ENCODE measurements at places on chromosomes 13 and 19. TPM values are rescaled to one million over a fixed set of nuclear protein-coding genes. Genes with fewer than 3 reads are reported as not detected.

- H3K27me3 ChIP-seq, result no peaks in the 10 kb centered on the region
- no peaks in the 10 kb centered on the region for H3K4me1 ChIP-seq
- H3K27ac ChIP-seq, result no peak overlapping the region
- H3K36me3 ChIP-seq, result no peaks in the 10 kb centered on the region
- DNase-seq, result no peak
These were observed 552.5 kb downstream of the TBC1D4 start for GRCh38 chr13:74929436-74929835.

- H3K36me3 ChIP-seq, result no peaks in the 10 kb centered on the region
- no peak overlapping the region for H3K4me3 ChIP-seq
- no peak for DNase-seq
- H3K27me3 ChIP-seq, result no peaks in the 10 kb centered on the region
- no peak overlapping the region for H3K27ac ChIP-seq
These were observed 849.4 kb upstream of the MIR17HG start for GRCh38 chr13:90498096-90498495.

- DNase-seq, result no peak
These were observed 50.8 kb downstream of the EFNB2 start for GRCh38 chr13:106484537-106485193.

GRCh38 chr13:105165449-105166125 is 1369.9 kb downstream of the EFNB2 start:
- no peaks in the 10 kb centered on the region for H3K36me3 ChIP-seq
- no peak overlapping the region for H3K4me3 ChIP-seq
- H3K27ac ChIP-seq, result no peak overlapping the region
- H3K27me3 ChIP-seq, result no peaks in the 10 kb centered on the region

C3 gene
- 36.9 TPM for total RNA-seq

Data from endodermal cell (in vitro differentiated cells).